ENCODE measurements at places on chromosomes 13 and 19.

DNA sequence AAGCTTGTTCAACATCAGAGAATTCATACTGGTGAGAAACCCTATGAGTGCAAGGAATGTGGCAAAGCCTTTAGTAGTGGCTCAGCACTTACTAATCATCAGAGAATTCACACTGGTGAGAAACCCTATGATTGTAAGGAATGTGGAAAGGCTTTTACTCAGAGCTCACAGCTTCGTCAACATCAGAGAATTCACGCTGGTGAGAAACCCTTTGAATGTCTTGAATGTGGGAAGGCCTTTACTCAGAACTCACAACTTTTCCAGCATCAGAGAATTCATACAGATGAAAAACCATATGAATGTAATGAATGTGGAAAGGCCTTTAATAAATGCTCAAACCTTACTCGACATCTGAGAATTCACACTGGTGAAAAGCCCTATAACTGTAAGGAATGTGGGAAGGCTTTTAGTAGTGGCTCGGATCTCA lies 25.2 kb downstream of the ZNF383 start:
- DNase-seq, result no peak

DNA sequence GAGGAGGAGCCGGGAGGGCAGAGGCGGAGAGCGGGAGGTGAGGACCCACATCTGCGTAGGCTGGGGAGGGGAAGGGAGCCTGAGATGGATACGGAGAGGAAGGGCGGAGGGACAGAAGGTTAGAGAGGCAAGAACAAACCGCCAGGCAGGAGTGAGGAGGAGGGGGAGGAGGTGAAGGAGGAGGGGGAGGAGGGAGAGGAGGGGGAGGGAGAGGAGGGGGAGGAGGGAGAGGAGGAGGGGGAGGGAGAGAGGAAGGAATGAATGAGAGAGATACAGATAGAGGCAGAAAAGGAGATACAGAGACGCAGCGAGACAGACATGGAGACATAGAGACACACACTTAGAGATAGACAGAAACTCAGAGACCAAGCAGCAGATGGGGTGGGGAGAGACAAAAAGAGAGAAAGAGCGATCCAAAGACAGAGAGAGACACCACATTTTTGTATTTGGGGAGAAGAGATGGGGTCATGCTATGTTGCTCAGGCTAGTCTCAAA lies 782 bp upstream of the CA11 start:
- DNase-seq, result peak; percentile 33

DNA sequence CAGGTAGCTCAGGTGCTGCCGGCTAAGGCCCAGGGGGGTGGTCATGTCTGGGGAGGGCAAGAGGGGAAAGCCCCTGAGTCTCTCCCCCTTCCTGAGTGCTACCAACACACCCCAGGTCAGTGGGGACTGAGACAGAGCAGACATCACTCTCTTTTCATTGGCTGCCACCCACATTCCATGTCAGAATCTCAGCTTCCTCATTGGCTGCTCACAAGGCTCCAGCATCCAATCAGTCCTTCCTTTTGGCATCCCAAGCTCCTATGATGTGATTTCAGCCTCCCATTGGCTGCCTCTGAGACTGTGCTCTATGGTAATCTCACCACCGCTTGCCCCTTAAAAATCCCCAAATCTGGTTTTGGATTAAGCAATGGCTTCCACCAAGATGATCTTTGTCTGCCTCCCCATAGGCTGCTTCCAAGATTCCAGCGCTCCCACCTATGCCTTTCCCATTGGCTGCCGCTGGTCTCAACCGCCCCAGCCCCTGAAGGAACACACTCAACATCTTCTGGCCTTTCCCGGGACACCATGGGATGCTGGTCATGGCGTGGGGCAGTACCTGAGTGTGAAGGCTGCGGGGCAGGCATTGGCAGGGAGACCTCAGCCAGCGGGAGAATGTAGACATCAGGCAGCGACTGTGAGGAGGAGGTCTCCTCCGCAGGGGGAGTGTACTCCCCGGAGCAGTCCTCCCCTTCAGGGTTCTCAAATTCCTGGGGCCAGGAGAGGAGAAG lies 2.0 kb downstream of the LMTK3 start:
- DNase-seq, result no peak

GRCh38 chr19:2602391-2603181 lies 99.9 kb downstream of the GNG7 start:
- no peak for DNase-seq

DNA sequence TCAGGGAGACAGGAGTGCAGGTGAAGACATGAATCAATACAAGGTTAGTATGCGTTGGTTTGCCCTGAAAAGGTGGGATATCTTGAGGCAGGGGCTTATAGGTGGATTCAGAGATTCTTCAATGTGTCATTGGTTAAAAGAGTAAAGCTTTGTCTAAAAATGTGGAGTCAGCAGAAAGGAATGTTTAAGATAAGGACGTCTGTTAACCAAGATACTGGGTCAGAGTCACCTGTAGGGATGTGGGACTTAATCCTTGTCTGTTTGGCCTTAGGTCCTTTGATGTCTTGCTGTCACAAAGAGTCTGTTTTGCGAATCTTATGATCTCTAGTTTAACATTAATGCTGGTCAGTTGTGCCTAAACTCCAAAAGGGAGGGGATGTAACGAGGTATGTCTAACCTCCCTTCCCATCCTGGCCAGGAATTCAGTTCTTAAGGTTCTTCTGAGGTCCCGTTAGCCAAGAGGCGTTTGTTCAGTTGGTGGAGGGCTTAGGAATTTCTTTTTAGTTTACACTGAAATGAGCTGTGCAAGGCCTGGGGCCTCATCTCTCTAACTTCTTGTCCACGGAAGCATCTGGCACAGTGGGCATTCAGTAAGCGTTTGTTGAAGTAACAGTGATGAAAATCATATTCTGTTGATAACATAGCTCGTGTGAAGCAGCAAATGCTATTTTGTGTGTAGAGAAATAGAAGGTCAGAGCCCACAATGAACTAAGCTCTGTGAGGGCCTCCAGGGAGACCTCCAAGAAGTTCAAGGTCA lies 96.2 kb upstream of the RNF113B start:
- no peak for DNase-seq

DNA sequence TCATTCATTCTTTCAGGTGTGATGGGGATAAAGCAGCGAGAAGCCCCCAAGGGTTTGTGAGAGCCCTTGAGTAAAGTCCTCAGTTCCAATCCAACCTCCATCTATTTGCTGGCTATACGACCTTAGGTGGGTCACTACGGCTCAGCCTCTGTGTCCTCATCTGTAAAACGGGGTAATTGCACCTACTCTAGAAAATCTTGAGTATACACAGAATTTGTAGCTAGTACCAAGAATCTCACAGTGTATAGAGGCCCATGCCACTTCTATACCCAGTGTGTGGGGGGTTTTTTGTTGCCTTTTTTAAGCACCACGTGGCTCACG lies 406 bp upstream of the DNMT1 start:
- DNase-seq, result no peak

DNA sequence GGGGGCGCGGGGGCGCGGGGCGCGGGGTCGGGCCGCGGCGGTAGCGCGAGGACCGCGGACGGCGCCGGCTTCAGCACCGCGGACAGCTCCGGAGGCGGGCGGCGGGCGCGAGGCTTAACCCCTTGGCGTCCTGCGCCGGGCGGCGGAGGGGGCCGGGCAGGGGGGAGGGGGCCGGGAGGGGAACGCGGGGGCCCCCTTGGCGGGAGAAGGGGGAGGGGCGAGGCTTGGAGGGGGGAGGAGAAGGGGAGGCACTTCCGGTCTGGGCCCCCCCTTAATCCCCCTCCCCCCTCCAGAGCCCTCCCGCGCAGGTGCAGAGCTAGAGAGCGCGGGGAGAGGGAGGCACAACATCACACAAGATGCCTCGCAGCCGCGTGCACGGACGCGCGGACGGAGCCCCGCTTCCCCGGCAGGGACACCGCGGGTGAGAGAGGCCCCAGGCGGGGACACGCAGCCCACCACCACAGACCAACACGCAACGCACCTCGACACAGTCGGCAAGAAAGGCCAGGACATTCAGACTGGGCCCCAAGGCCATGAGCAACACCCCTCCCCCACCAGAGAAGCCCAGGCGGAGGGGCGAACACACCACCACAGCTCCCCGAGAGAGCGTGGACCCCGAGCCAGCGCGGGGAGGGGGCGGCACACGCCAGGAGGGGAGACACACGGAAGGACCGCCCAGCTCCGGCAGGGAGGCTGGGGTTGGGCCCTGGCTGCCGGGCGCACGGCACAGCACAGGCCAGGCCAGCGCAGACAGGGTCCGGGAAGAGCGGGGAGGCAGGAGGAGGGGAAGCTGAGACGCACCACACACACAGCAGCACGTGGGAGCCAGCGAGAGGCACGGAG lies 24.1 kb downstream of the SHANK1 start:
- no peak for DNase-seq

- DNase-seq, result no peak
Measured at GRCh38 chr13:94033098-94033497, 446.4 kb downstream of the DCT start.

DNA sequence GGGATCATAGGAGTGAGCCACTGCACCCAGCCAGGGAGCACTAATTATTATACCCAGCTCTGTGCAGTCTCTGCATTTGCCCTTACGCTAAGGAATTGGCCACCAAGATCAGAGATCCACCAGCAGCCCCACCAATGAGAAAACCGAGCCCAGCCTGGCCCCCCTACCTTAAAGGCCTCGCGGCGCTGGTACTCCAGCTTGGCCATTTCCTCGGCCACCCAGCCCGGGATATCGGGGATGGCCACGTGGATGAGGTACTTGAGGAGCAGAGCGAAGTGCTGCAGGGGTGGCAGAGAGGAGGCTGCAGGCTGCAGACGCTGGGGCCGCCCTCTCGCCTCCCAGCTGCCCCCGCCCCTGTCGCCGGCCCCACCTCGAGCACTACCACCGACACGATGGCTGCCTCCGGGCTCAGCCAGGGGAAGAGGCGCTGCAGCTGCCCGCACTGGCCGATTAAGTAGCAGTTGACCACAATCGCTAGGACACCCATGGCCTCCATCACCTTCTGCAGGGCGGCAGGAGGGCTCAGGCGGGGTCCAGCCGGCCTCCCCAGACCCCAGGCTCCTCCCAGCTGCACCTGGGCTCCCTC lies 7.5 kb downstream of the ANO8 start:
- DNase-seq, result no peak

- DNase-seq, result no peak
Measured at GRCh38 chr13:39777021-39777420, 121.6 kb downstream of the COG6 start.

- no peak for DNase-seq
Measured at GRCh38 chr19:3931041-3931440, 1.8 kb upstream of the NMRK2 start.

DNA sequence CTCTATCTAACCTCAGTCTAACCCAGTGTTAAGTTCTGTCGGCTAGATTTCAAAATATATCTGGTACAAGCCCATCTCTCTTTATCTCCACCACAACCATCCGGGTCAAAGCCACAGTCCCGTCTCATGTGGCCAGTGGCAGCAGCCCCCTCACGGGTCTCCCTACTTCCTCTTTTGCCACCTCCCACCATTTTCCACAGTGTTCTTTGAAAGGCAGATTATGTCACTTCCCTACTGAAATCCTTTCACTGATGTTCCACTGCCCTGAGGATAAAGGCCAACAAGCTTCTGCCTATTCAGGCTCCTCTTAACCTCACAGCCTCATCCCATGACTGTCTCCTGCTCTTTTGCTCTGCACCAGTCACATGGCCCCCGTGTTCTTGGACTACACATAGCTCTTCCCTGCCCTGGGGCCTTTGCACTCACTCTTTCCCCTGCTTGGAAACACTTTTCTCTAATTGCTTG lies 117.2 kb downstream of the UBL3 start:
- DNase-seq, result no peak

GRCh38 chr19:42325896-42326771 lies 699 bp downstream of the MEGF8 start:
- DNase-seq, result no peak

GRCh38 chr13:43830497-43830881 lies 43.7 kb upstream of the ENOX1 start:
- no peak for DNase-seq

DNA sequence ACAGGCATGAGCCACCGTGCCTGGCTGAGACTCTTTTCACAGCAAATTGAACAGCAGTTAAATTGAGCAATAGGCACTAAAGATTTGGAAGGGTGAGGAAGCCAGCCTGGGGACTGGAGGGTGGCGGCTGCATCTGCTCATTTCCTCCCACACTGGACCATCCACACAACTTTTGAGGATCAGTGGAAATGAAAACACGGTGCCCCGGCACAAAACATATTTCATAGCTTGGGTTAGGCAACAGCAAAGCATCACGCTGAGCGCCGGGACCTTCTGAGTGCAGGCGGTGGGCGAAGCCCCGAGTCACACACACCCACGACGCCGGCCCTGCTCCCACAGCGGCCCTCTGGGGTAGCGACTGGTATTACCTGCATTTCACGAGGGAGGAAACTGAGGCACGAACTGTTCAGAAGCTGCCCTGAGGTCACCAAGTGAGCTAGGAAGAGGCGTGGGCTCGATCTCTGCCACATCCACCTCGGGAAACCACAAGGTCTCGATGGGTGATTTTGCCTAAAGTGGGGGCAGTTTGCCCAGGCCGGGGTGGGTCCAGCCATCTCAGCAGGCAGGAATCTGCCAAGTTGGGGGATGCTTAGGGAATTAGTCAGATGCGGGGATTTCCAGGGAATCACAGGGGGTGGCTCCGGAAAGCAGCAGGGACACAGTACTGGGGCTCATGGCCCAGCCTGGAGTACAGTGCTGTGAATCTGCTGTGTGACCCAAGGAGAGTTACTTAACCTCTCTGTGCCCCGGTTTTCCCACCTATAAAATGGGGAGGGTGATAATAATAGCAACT lies 3.5 kb upstream of the SBNO2 start:
- DNase-seq, result no peak

DNA sequence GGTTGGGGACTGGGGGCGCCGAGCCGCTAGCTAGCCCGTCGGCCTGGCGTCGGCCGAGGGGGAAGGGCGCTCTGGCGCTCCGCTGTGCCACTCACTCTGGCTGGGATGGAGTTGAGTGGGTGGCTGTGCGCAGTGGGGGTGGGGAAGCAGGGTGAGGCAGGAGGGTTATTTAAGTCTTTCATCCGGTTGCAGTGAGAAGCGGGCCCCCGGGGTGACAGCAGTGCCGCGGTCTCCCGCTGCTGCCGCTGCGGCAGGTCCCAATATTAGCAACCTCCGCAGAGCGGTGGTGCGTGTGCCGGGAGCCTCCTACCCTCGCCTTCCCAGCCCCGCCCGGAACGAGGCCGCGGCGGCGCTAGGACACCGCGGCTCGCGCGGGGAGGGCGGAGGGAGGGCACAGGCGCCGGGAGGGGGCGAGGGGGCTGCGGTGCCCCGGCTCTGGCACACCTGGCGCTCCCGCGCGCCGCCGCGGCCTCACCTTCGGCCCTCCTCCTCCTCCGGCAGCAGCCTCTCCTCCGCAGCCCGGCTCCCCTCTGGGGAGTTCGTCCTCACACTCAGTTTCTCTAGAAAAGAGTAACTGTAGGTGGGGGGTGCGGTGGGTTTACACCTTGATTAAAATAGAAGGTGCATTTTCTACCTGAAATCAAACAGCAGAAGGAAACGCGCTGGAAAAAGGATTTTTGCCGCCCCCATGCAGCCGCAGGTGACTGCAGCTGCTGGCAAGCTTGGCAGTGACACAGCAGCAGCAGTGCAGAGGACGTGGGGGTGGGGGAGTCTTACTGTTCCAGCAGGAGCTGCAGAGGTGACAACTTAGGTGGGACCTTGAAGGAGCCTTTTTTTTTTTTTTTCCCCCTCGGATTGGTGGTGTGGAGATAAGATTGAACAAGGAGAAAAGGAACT lies 4.5 kb downstream of the FGF9 start:
- DNase-seq, result no peak

Measured in pons (tissue), 1 donor.